ENCODE measurements at places on chromosomes 7 and 10. TPM values are rescaled to one million over a fixed set of nuclear protein-coding genes. Genes with fewer than 3 reads are reported as not detected.

Gene GARIN1A
- total RNA-seq, result 2.4 TPM

DNA sequence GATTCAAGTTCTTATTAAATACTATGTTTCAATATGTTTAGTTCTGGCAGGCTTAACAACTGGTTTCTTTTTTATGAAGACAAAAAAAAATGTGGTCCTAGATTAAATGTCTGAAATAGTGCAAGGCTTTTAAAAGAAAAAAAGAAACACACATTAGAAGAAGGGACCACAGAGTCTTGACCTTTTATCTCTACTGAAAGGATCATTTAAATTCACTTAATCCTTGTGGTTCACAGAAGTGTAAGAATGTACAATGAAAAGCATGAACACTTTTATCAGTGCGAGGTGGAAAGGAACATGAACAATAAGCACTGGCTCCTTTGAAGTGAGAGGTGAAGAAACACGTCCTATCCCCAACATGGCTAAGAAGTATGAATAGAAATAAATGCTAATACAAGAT lies 765.1 kb downstream of the MAGI2 start:
- no peak for DNase-seq

Gene CBLL1
- 24.1 TPM for total RNA-seq

DNA sequence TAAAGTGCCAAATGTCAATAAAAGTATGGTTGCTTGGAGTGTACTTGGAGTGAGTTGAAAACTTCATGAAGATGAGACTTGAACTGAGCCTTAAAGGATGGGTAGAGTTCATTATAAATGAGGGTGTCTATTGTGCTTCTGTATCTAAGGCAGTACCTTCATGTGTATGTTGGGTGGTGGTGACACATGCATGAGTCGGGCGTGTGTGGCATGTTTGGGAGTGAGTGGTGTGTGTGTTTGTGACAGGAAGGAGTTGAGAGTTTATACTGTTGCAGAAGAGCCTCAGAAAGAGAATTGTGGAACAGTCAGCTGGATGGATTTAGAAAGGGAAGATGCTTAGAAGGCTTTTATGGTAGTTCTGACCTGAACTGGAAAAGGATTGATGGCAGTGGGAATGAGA lies 6.0 kb upstream of the ZRANB1 start:
- DNase-seq, result no peak

Gene CLEC2L
- total RNA-seq, result not detected

GRCh38 chr7:30117896-30118295 lies 16.9 kb upstream of the MTURN start:
- no peak for DNase-seq

DNA sequence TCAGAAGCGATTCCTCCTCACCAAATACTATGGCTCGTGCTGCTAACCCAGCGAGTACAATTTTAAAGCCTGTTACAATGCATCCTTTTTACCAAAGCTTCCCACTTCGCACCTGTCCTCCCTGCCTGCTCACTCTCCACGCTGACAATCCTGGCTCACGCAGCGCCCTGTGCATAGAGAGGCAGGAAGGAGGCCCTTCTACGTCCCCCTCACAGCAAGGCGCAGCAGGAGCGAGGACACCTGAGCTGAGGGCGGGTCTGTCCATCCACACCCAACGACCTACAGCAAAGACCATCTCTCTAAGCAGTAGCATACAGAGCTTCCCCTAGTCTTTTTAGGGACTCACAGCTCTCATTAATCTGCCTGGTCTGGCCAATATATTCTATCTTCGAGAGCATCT lies 46.0 kb downstream of the MKI67 start:
- no peak for DNase-seq

DNA sequence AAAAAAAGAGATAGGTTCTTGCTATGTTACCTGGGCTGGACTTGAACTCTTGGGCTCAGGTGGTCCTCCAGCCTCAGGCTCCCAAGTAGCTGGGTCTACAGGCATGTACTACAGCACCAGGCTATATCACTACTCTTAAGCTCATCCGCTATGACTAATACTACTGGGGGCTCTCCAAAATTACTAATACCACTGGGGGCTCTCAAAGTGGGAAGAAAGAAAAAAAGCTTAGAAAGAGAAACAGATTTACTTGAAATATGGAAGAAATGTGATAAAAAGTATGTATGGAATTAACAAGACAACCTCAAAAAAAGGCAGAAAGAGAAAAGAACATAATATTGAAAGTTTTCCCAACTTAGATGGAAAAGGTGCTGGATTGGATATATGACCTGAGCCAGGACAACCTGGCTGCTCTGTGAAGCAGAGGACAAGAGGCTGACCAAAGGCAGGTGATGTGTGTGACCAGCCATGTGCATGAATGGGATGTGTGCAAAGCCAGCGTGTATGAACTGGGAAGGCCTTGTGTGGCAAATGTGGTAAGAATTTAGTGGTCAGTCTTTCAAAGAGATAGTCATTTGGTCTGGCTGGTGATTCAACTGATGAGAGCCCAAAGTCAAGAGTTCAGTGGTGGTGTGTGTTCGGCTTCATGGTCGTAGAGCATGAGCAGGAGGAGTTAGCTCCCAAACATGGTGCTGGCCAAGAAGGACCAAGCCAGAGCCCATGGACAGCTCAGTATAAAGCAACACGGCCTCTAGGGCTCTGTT lies 232.4 kb upstream of the KLF14 start:
- DNase-seq, result no peak

Gene FAM25G
- total RNA-seq, result not detected

- DNase-seq, result no peak
Observed at GRCh38 chr10:105837951-105838350, 1196.9 kb downstream of the SORCS3 start.

- no peak for DNase-seq
Observed at GRCh38 chr10:13043520-13043919, 42.0 kb upstream of the CCDC3 start.

Gene COL1A2
- 170 TPM for total RNA-seq

Gene CNPY1
- not detected for total RNA-seq

DNA sequence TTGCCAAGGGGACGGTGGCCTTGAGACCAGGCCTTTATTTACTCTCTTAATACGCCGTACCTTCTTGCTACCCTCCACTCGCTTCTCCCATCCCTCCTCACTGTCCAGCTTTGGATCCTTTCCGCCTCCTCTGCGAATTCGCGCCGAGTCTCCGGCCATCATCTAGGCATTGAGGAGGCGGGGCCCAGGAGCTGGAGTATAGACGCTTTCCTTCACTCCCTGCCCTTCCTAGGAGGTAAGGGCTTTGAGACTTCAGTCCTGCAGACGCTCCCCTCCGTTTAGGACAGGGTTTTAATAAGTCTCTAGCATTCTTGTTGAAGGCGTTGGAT lies 538 bp downstream of the TFAM start:
- no peak for DNase-seq
